Natural killer cell treated with Interleukin-12 subunit alpha and Interleukin-12 subunit beta and Interleukin-15 and Interleukin-18, amount 100 ng/mL, for 72 hours (primary cell): ENCODE measurements at places on chromosomes 6 and 20. TPM values are rescaled to one million over a fixed set of nuclear protein-coding genes. Genes with fewer than 3 reads are reported as not detected.

PLTP gene
- 8.8 TPM for total RNA-seq

GRCh38 chr6:143200167-143200770, 139.6 kb downstream of the AIG1 start:
- peaks cover 4% of the 10 kb centered on the region for H3K36me3 ChIP-seq
- DNase-seq = no peak

OOEP gene
- total RNA-seq = not detected

SRXN1 gene
- total RNA-seq = 30.2 TPM

DNA sequence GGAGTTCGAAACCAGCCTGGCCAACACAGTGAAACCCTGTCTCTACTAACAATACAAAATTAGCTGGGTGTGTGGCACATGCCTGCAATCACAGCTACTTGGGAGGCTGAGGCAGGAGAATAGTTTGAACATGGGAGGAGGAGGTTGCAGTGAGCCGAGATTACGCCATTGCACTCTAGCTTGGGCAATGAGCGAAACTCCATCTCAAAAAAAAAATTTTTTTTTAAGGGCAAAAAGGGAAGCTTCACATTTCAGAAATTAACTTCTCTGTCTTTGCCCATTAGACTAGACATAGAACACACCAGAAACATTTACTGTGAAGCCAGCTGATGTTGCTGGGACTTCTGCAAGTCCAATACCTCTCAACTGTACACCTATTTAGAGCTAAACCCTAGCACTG, 90.8 kb upstream of the HDAC2 start:
- DNase-seq = no peak
- peaks cover 10% of the 10 kb centered on the region for H3K27me3 ChIP-seq
- H3K4me3 ChIP-seq = no peak overlapping the region
- no peak overlapping the region for H3K27ac ChIP-seq
- H3K4me1 ChIP-seq = no peaks in the 10 kb centered on the region

SDC4 gene
- 43.5 TPM for total RNA-seq

DNA sequence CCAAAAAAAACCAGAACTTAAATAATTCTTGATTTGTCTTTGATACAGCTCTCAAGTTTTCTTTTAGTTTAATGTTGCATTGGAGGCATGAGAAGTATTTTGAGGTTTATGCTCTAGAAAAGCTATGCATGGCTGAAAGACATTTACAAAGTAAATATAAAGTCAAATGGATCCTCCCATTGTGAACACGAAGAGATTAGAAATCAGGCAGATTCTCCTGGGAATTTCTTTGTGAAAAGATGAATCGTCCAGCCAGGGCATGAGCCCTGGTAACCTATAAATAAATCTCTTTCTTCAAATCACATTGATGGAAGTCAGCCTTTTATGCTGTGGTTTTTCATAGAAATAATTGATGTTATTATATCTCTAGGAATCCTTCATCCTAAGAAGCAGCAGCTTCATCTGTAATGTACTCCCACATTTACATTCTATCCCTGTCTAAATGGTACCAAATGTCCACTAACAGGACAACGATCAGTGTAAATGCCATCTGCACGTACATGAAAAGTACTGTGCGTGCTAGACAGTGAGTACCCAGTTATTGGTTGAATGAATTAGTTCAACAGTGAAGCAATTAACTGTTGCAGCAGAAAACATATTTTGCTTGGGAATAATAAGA, 143.6 kb downstream of the ALDH8A1 start:
- H3K27ac ChIP-seq = no peak overlapping the region
- H3K4me3 ChIP-seq = no peak overlapping the region
- H3K4me1 ChIP-seq = no peaks in the 10 kb centered on the region

RALY gene
- total RNA-seq = 158 TPM

DNA sequence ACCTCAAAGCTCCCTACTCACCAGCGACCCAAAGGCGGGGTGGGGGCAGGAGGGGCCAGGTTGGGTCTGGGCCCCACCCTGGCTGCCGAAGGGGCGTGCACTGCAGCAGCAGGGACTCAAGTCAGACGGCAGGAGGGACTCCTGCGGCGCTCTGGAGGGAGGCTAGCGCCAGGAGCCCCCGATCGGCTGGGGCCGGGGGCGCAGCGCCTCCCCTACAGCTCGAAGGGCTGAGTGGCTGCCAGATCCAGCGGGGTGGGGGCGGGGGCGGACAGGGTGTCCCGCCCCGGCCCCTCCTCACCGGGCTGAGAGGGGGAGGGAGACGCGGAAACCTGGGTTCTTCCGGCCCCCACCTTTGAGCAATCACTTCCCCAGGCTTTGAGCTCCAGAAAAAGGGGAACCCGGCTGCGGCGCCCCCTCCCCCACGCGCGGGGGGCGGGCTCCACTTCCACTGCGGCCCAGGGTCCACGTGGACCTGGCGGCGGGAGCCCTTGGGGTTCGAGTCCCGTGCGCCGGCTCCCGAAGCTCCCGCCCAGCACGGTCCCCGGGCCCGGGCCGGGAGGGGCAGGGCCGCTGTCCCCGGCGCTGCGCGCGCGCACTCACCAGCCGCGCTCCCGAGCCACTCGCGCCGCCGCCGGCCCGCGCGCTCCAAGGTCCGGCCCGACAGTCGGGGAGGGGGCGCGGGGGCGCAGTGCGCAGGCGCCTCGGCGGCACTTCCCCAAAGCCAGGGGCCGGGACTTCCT, at the start of gene RGS19:
Gene RGS19 (minus strand): TSS at position 246 of the 740 bp plus-strand sequence. CDS start 2,632 bp downstream, outside the sequence.
- no peaks in the 10 kb centered on the region for H3K36me3 ChIP-seq
- peaks cover 3% of the 10 kb centered on the region for H3K27me3 ChIP-seq
- peak within 1 kb of the TSS; percentile 82 for H3K4me3 ChIP-seq
- peaks cover 30% of the 10 kb centered on the region for H3K4me1 ChIP-seq
- peak within 1 kb of the TSS; percentile 68 for H3K27ac ChIP-seq

GRCh38 chr6:90586546-90586835, 381 bp downstream of the MAP3K7 start:
- H3K36me3 ChIP-seq = peaks cover 4% of the 10 kb centered on the region
- peaks cover 11% of the 10 kb centered on the region for H3K27me3 ChIP-seq
- H3K4me1 ChIP-seq = peaks cover 42% of the 10 kb centered on the region

DNA sequence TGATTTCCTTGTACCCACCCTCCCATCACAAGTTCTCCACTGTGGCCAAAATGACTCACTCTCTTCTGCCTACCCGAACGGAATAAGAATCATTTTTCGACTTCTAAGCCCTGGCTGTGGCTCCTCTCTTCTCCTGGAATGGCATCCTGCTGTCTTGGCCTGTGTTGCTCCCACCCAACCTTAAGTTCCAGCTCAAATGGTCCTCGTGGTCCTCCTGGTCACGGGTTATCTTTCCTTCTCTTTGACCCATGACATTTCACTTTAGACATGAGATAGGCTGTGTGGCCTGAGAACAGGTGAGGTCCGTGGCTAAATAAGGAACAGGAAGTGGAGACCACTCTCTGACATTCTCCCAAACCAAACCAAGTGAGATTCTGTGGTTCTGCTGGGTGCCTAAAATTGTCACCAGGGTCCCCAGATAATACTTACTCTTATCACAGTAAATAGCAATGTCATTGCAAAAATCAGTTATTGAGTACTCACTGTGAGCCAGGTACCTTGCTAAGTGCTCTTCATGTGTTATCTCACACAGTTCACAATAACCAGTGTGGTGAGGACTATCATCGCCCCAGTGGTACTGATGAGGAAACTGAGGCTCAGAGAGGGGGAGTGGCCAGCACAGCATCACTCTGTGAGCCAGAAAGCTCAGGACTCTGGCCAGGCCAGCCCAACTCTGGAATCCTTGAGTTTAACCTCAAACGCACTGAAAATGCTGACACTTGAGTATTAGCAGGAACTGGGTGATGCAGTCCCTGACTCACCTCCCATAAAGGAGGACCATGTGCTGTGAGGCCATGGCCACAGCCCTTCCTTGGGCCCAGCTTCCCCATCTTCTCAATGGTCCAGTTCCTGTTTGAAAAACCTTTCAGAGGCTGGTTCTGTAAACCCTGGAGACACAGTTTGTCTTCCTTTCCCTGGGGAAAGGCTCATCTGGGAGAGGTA, 74.8 kb upstream of the SIRPA start:
- no peak overlapping the region for H3K27ac ChIP-seq
- no peaks in the 10 kb centered on the region for H3K4me1 ChIP-seq

CD93 gene
- total RNA-seq = 16.8 TPM
